ENCODE measurements at places on chromosomes 7 and 10.
A peak's percentile ranks its signal among the peaks of the same experiment; 100 is the strongest.

- DNase-seq = no peak
Measured at GRCh38 chr7:15430911-15431310, 130.9 kb downstream of the AGMO start.

DNA sequence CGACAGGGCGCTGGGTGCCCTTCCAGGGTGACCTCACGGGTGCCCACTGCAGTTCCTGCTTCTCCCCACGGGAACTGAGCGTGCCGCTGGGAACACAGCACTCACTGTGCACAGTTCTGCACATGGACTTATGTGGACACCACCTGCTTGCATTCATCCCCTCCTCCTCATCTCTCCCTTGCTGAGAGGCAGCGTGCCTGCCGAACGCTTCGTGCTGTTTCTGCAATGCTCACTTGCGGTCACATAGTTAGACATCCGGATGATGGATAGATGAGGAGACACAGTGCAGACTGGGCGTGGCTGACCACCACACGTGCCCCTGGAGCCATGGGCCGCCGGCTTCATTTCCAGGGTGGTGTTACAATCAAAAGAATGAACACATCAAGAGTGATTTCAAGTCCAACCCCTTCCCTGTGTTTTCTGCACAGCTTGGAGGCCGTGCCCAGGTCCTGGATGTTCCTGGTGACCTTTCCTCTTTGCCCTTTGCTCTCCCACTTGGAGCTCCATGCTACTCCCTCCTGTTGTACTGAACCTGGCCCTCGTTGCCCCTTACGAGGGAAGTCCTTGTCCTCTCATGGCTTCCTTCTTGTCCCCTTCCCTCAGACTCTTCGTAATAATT, 119.4 kb downstream of the VIPR2 start:
- DNase-seq = no peak

DNA sequence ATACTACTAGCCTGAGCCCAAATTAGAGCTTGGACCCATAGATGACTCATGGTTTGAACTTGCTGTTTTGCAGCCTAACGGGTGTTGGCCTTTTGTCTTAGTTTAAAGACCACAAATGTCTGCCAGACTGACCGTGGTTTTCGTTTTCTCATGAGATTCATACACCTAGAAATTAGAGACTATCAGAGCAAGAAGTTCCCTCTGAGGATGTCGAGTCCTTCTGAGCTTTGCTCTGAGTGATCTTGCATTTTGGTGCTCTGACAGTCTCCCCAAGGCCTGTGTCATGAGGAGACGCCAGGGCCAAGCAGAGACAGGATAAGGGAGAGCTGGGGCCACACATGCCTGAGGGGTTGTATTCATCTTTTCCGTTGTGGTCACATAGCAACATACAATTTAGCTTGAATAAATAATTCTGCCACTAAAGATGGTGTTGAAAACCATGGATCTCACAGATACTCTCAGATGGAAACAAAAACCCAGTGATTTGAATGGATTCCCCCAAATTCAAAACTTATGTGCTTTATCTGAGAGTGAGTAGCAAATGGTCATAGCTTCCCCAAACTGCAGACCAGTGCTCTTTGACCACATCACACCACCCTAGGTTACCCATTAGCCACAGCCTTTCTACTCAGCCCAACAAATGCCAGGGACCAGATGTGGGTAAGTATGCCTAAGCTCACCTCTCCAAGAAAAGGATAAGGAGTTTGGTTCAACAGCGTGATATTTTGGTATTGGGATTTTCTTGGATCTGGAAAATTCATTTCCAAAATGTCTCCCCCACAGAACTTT, 762.0 kb upstream of the IGFBP3 start:
- no peak for DNase-seq

DNA sequence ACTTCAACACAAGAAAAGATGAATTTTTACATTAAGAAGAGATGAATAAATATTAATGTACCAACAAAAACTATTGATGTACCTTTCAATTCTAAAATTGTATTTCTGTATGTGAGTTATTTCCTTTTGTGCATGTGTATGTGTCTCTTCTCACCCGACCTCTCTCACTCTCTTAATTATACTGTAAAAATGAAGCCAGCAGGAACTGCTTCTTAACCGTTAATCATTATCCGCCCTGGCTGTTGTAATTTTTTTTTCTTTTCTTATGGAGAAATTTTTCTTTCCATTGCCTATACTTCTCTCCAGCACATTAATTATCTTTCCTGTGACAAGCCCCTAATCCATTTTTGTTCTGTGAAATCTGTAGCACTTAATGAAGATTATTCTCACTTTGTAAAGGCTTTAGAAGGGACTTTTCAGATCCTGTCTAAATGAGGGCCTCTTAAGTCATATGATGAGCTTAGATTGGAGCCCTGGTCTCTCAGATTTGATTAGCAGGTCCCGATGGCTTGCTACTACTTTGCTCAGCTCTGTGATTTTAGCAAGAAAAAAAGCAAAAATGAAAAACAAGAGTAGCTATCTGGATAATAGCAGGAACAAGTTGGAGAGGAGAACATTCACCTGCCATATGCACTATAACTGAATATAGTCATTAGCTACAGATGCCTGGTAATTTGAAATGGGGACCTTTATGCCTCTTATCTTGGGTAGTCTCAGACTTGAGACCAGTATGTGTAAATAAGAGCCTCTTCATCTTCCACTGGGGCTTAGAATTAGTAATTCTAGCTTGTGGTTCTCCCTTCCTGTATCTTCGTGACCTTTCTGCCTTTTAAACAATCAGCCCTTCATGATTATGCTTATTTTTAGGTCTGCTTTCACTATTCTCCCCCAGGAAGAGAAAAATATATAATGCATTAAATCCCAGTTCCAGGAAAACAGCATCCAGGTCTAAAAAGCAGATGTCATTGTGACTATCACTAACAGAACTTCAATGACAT, 80.0 kb upstream of the COL1A2 start:
- DNase-seq = no peak

DNA sequence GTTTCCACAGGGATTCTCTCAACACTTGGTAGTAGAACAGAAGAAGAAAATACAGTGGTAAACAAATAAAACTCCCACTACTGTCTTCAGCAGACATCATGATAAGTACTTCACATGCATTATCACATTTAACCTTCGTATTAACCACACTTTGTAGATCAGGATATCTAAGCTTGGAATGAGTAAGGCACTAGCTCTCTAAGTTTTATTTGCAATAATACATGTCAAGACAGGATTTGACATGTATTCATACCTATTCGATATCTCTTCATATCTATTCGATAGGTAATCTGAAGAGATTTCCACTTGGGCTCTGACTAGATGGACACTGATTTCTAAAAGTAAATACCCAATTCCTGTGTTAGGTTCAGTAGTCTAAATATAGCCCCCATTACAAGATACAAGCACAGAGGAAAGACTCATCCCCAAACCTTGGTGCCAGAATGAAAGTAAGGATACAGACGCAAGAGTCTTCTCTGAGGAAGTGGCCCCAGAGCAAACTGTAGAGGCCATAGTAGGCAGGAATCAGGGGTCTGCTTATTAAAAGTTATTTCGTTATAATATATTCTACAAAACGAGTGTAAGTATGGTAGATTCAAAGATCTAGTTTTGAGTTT, 58.4 kb downstream of the FOXP2 start:
- no peak for DNase-seq

DNA sequence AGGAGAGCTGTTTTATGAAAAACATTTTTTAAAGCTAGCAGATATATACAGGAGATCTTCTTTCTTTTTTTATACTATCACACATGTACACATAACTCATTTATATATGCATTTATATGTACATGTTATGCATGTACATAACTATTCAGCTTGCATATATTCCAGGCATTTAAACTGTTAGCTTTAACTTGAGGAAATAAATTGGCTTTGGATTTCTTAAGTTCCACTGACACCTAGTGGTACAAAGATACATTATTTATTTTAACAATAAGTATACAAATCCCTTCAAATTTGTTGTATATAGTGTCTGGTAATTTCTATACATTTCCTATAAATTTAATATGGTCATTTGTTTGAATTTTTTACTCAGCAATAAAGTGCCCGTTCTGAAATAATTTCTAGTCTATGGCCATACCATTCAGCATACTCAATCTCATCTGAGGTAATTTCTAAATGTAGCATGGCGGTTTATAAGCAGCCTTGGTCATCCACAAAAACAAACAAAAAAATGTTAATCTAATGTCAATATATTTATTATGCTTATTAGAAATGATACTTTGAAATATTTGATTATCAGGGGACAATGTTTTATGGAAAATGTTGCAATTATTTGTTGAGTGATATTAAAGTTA, 11.6 kb downstream of the ZDHHC6 start:
- DNase-seq = peak; percentile 64

GRCh38 chr10:12709000-12709401, 292.5 kb downstream of the CCDC3 start:
- DNase-seq = peak; percentile 60

- DNase-seq = no peak
Measured at GRCh38 chr7:5656233-5656632, 125.2 kb downstream of the RNF216 start.

- DNase-seq = peak; percentile 75
Measured at GRCh38 chr10:112209684-112210131, 26.1 kb upstream of the GPAM start.

DNA sequence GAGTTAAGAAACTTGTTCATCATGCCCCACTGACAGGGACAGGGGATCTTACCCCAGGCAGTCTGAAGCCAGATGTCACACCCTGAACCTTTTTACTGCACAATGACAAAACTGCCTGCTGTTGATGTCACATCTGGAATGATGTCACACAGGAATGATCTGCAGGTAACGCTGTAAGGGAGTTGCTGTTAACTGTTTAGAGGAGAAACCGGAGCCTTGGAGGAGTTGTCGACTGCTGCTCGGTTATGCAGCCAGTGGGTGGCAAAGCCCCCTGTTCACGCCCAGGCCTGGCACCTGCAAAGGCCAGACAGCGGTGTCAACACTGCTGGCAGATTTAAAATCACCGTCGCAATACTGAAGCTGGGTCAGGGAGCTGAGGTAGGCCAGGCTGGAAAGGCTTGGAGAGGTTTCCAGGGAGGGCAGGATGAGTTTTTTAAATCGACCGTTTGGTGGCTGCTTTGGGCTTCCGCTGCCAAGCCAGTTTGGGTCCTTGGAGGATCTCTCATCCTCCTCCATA, 10.0 kb upstream of the SLIT1 start:
- no peak for DNase-seq

GRCh38 chr10:78264361-78264760, 230.7 kb downstream of the RPS24 start:
- DNase-seq = no peak

DNA sequence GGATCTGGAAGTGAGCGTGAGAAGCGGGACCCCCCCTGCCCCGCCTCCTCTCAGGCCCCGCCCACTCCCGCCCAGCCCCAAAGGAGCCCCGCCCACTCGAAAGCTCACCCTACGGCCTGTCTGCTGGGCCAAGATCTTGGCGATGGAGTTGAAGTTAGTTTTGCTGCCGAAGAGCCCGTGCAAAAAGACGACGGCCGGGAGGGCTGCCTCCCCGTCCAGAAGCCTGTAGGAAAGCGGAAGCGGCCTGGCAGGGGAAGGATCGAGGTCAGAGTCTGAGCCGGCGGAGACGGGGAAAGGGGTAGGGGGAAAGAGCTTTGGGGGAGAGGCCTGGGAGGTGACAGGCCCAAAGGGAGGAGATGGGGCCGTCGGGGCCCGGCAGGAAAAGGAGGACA, 386 bp downstream of the ABHD11 start:
- DNase-seq = peak; percentile 48

DNA sequence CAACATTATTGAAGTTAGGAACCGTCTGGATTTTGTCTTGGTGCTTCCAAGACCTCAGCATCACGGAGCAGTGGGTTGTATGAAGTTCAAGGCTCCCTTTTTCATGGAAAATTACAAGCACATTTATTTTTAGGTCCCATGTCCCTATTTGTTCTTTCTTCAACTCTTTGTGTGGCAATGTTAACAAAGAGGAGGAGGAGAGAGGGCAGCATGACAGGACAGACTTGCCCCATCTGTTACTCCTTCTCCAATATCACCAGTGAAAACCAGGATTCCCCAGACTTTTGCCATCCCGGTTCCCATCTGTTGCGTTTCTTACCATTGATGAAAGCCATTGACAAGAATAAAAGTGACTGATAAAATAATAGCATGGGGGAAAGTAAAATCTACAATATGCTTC, 28.6 kb downstream of the EEPD1 start:
- DNase-seq = no peak

DNA sequence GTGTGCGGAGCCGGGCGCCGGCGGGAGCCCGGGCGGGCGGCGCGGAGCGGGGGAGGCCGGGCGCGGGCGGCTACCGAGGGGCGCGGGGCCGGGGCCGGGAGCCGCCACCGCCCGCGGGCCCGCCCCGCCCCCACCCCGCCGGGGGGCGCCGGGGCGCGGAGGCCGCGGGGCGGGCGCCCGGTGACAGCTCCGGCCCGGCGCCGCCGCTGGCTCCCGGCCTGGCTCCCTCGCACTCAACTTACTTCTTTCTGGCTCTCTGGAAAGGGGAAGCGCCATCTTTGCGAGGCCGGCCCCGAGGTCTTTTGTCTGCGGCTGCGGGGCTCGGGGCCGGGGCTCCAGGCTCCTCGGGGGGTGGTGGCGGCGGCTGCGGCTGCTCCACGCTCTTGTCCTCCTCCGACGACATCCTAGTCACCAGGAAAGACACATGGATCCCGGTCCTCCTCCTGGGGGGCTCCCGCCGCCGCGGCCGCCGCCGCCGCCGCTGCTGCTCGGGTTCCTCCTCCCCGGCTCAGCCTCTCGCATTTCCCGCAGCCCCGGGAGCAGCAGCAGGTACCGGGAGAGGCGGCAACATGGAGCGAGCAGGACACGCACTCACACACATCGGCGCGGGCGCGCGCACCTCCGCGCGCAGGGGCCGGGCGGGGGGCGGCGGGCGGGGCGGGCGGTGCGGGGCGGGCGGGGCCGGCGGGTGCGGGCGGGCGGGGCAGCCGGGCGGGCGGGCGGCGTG, at the start of gene KMT2C:
Gene KMT2C (minus strand): TSS at position 620 of the 727 bp plus-strand sequence. CDS start 217 bp downstream, at position 403.
- DNase-seq = peak; percentile 58

GRCh38 chr7:23211589-23211988, 29.7 kb downstream of the NUP42 start:
- no peak for DNase-seq

DNA sequence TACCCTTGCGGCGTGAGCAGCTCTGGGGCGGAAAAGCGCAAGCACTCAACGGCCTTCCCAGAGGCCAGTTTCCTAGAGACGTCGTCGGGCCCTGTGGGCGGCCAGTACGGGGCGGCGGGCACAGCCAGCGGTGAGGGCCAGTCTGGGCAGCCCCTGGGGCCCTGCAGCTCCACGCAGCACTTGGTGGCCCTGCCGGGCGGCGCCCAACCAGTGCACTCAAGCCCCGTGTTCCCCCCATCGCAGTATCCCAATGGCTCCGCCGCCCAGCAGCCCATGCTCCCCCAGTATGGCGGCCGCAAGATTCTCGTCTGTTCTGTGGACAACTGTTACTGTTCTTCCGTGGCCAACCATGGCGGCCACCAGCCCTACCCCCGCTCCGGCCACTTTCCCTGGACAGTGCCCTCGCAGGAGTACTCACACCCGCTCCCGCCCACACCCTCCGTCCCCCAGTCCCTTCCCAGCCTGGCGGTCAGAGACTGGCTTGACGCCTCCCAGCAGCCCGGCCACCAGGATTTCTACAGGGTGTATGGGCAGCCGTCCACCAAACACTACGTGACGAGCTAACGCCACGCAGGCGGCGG, 12.6 kb downstream of the TRIM8 start:
- DNase-seq = no peak

- no peak for DNase-seq
Measured at GRCh38 chr10:8454357-8454756, 399.9 kb downstream of the GATA3 start.

GRCh38 chr10:37855636-37856035, 1.8 kb downstream of the ZNF248 start:
- no peak for DNase-seq
